ENCODE measurements at places on chromosomes 3 and 15. TPM values are rescaled to one million over a fixed set of nuclear protein-coding genes. Genes with fewer than 3 reads are reported as not detected.

Gene NRROS
- total RNA-seq, result 4.2 TPM

Gene GOLGA6L4
- 9.1 TPM for total RNA-seq

Gene TRPM1
- not detected for total RNA-seq

Gene CCR9
- total RNA-seq, result not detected

Gene HCN4
- 0.08 TPM for total RNA-seq

Gene ST6GAL1
- total RNA-seq, result 46.0 TPM

Gene CAV3
- total RNA-seq, result not detected

GRCh38 chr3:130968221-130968620, 58.4 kb downstream of the ASTE1 start:
- DNase-seq, result no peak

GRCh38 chr15:39918688-39919385, 1.2 kb downstream of the GPR176 start:
- no peak for DNase-seq

DNA sequence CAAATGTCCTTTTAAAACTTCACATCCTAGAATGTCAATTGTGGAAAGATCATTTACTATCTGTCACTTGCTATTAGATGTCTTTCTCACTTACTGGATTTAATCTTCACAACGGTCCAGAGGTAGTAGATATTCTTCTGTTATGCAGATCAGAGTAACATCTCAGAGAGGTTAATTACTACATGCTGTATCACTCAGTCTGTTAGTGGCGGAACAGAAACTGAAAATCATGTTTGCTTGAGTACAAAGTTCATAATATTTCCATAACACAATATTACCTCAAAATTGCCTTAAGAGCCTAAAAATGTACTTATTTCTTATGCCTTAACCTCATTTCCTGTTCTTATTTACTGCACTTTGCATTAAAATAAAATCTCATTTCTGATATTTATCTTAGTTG, 28.6 kb upstream of the GPR149 start:
- DNase-seq, result no peak

- DNase-seq, result no peak
Measured at GRCh38 chr3:33278163-33278562, 921 bp downstream of the FBXL2 start.

GRCh38 chr3:139441656-139442055, 34.7 kb downstream of the RBP2 start:
- DNase-seq, result no peak

DNA sequence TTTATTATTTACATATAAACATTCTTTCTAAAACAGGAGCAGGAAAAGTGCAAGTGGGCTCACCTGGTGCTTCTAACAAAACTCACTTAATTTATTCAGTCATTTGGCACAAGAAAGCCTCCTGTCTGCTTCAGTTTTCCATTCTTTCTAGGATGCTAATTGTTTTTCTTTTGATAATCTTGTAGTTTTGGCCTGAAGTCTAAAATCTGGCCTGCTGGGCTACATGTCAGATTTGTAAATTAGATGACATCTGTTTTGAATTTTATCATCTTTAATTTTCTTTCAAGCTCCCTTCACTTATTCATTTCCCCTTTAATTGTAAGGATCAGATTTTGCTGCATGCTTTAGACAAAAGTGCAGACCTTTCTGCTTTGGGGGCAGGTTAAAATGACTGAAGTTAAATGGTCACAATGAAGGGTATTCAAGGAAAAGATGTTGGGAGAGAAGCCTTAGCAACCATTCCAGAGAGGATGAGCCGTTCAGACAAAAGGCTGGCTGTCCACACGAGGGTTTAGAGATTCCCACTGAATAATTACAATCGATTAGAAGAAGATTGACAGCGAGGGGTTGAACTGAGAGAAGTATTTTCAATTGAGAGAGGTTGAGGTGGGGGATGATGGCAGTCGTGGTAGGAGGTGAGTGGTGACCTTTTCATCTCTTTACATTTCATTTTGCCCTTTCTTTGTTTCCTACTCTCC, 59.9 kb upstream of the PTX3 start:
- DNase-seq, result no peak

- no peak for DNase-seq
Measured at GRCh38 chr3:51394541-51394940, 3.5 kb downstream of the RBM15B start.

DNA sequence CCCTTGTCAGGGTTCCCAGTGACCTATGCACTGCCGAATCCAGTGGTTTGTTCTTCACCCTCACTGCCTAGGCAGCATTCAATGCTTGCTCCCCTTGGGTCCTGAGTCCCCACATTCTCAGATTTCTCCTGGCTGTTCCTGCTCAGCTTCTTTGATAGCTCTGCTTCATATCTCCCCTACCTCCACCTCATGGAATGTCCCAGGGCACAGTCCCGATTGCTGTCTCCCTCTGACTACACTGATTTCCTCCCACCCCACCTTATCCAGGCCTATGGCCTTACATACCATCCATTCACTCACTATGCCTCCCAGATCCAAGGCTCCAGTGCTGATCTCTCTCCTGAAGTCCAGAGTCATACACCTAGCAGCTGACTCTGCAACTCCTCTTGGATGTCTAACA, 1.5 kb upstream of the CDHR4 start:
- DNase-seq, result no peak

DNA sequence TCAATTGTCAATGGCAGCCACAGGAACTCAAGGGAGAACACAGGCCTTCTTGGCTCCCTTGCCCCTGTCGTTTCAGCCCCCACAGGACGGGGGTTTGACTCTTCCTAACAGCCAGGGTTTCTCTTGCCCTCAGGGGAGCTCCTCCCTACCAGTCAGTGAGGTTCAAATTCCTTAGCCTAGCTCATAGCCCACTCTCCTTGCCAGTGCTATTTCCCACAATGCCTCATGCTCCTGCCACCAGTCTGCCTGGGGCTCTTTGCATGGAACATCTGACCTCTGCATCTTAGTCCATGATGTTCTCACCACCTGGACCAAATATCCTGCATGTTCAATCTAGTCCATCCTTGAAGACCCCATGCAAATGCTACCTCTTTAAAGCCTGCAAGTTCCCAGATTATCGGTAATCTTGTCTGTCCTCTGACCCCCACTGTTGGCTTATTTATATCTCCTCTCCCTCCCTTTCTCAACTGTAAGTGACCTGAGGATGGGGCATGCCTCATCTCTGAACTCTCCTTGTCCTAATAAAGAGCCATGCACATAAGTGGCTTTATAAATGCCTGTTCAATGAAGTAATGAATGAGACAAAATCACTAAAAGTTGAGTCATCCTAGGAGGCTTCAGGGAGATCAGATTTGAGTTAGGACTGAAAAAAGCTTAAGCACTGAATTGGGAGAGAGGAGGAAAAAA, 78.0 kb downstream of the MYO1E start:
- DNase-seq, result no peak

DNA sequence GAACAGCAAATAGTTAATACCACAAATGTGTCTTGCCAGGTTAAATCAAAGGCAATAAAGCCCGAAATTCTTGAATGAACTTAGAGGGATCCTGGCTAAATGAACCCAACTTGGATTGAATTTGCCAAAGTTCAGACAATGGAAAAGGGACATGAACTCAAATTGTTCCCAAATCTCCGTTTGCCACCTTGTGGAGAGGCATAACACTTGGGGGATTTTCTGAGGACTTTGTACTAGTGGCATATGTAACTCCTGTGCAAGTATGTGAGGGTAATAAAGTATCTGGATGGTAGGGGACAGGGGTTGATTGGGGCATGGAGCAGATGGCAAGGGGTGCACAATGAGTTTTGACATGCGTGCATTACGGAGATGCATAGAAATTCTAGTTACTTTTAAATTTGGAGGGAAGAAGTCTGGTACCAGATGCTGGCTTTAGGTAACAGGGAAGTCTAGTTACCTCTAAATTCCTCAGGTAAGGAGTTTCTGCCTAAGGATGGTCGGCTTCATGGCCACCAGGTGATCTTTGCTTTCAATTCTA, 1.2 kb upstream of the TCAIM start:
- DNase-seq, result no peak

- no peak for DNase-seq
Measured at GRCh38 chr3:40782111-40782721, 257.5 kb downstream of the ZNF621 start.

GRCh38 chr3:192417017-192417416, 310.3 kb downstream of the FGF12 start:
- no peak for DNase-seq

GRCh38 chr15:22949074-22949547, 31.1 kb downstream of the CYFIP1 start:
- DNase-seq, result no peak

DNA sequence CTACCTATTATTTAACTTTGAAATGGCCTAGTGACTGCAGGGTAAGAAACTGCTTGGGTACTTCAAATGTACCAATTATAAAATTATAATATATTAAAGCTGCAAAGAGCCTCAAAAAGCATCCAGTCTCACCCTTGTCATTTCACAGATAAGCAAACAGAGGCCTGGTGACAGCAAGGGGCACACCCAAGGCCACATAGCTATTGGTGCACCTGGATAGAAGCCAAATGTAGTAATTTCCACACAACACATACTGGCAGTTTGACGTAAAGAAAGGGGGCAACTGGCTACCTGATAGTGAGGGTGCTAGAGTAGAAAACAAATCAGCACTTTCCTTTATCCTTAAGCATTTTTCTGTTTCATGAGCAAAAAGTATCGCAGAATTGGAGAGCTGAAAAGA, 51.1 kb downstream of the IFT57 start:
- no peak for DNase-seq

DNA sequence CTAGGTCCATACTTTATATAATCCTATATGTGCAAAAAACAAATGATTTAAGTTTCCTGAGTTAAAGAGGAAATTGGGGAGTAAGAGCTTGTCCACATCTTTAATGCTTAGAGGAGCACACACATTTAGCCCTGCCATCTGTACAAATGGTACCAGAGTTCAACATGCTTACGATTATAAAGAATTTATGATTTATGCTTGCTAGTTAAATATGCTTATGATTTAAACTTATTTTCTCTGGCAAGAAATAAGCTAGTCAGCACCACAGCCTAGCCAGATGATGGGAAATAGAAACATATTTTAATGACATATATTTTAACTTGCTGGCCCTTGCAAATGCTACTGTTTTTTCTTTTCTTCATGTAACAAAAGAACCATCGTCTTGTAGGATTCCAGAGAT, 48.3 kb downstream of the EIF4E3 start:
- no peak for DNase-seq

GRCh38 chr3:171384101-171384891, 75.9 kb downstream of the TNIK start:
- no peak for DNase-seq
